Hematopoietic multipotent progenitor cell treated with erythropoietin and hydrocortisone succinate and interleukin-3 and kit ligand, for 17 days (in vitro differentiated cells): ENCODE measurements at places on chromosomes 12 and 14.

- no peak for DNase-seq
Observed at GRCh38 chr12:6567112-6567670, 900 bp downstream of the NOP2 start.

GRCh38 chr14:23053426-23053825 is 3.9 kb downstream of the CDH24 start:
- no peak for DNase-seq

DNA sequence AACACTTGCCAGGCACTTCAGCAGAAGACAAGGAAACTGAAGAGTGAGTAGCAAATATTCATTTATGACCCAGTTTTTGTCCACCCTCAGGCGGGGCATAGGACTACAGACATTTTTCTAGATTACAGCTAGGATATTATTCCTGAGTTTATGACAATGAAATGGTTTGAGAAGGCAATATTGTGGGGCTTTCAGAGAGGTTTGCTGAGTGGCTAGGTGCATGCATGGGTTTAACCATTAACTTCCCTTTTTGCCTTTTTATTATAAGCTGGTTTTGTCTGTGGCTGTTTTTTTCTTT is 104.0 kb upstream of the BCAT1 start:
- no peak for DNase-seq

DNA sequence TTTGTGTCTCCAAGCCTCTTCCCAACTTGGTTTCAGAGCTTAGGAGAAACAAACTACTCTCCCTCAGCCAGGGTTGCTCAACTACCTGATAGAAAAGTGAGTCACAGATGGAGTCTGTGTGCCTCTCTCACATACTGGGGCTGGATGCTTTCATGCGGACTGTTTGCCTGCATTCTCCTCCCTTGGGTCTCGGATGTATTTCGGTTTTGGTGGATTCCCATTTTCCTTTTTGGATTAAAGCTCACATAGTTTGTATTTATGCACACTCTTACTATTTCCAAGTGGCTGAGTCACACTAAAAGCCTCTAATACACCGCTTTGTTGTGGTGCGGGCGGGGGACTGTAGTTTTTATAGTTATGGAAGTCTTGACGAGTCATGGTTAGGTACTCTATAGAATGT is 505.4 kb downstream of the LRFN5 start:
- DNase-seq: no peak

DNA sequence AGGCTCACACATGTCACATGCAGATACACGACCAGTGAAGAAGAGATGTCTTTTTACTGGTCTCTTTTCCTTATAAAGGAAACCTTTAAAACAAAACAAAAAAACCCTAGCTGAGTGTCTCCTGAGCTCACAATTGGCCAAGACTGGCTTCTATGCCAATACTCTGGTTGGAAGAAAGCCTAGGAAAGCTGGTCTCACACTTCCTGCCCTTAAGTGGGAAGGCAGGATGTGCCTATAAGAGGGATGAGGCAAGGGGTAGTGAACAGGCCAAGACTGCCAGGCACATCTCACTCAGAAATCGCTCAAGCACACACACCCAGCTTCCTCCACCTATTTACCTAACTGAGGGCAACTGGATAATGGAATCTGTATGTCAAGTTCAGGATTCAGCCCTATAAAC is 50.0 kb downstream of the SOCS2 start:
- no peak for DNase-seq

DNA sequence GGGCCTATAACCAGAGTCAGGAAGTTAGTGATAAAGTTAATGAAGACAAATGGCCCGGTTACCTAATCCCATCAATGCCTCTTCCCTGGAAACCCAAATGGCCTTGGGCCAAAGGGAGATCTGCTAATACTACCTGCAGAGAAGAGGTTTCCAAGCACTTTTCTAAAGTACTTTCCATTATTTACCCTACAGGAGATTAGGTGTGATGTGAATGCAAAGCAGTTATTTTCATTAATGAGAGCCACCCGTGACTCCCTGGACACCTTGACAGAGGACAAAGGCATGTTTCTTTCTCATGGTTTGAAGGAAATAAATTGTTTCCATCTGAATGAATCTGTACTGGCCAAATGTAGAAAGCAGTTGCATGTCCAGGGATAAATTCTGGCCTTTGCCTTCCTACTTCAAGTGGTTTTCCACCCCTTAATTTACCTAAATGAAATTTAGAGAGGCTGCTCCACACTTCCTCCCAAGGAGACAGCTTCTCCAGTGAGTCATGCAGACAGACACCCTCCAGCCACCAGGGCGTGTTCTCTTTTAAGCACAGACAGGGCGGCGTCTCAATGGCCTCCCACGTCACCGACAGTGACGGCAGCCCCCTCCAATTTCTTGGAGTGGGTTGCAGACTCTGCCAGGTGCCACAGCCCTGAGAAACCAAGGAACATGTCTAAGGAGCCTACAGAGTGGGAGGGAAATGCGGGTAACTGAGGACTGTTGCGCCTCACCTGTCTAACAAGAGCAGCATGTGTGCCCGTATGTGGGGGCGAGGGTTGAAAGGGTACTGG is 43.9 kb upstream of the GNPNAT1 start:
- no peak for DNase-seq

DNA sequence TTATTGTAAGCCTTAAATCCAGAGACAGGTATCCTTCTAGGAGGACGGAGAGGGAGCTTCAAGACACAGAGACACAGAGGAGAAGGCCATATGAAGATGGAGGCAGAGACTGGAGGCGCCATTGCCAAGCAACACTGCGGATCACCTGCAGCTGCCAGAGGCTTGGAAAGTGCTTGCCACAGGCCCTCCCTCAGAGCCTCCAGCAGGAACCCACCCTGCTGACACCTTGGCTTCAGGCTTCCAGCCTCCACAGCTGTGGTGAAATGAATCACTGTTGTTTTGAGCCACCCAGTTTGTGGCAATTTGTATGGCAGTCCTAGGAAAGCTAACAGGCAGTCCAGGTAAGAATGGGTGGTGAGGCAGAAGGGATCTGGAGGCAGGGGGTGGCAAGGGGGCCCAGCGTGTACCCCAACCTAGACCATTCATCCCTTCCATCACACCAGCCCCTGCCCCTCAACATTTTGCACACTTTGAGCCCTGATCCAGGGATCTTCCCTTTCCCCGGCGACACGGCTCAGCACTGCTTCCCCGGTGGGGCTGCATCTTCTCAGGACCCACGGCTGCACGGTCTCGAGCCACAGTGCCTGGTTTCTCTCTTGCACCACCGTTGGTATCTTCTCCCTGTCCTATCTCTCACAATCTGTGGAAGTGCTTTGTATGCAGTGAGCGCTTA is 22.3 kb upstream of the BCDIN3D start:
- DNase-seq: no peak

DNA sequence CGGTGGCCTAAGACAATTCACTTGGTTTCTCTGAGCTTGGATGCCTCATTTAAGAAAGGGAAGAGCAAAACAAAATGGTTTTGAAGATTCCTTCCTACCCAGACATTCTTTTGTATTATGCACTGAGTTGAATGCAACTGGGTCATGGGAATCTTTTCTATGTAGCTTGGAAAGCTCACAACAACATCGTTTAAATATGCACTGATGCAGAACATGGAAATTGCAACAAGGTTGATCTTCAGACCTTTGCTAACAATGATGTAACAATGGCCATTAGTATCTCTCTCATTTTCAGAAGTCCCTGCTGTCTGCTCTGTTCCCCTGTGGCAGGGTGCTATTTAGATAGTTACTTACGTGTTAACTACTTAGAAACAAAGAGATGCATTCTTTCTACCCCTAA is 30.1 kb upstream of the IGF1 start:
- DNase-seq: no peak

- no peak for DNase-seq
Observed at GRCh38 chr12:128534906-128535305, 267.9 kb downstream of the TMEM132C start.

DNA sequence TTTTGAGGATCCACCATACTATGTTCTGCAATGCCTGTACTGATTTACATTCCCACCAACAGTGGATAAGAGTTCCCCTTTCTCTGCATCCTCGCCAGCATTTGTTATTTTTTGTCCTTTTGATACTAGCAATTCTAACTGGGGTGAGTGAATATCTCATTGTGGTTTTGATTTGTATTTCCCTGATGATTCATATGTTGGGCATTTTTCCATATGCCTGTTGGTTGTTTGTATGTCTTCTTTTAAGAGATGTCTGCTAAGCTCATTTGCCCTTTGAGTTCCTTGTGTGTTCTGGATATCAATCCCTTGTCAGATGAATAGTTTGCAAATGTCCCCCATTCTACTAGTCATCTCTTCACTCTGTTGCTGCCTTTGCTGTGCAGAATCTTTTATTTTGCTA is 49.0 kb upstream of the MSRB3 start:
- DNase-seq: no peak

DNA sequence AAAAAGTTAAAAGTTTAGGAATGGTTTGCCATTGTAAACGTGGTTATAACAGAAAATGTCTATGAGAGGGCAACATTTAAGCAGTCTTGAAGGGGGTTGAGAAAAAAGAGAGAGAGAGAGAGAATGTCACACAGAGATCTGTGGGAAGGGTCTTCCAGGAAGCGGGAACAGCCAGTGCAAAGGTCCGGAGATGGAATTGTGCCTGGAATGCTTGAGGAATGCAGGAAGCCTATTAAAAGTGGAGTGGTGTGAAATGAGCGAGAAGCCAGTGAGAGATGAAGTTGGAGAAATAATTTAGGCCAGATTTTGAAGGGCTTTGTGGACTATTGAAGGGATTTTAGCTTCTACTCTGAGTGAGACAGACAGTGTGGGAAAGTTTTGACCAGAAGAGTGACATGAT is 406.8 kb upstream of the TBX3 start:
- no peak for DNase-seq

DNA sequence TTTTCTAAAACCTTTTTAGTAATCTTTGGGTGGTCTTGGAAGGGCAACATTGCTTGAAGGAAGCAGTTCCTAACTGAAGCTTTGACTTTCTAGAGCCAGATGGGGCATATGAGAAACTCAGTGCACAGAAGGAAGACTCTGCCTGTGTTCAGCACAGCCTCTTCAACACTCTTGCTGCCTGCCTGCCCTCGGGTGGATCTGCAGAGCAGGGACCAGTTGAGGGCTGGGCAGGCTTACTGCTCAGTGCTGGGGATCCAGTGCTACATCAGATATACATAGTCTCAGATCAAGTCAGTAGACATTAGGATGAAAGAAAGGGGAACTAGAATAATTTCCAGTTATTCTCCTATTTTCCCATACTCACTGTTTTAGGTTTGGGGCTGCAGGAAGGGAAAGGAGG is 29.5 kb upstream of the TMX1 start:
- DNase-seq: no peak

GRCh38 chr12:65606008-65606766 is 218.1 kb upstream of the HMGA2 start:
- DNase-seq: no peak

- DNase-seq: no peak
Observed at GRCh38 chr14:103064978-103065377, 7.6 kb upstream of the CDC42BPB start.

DNA sequence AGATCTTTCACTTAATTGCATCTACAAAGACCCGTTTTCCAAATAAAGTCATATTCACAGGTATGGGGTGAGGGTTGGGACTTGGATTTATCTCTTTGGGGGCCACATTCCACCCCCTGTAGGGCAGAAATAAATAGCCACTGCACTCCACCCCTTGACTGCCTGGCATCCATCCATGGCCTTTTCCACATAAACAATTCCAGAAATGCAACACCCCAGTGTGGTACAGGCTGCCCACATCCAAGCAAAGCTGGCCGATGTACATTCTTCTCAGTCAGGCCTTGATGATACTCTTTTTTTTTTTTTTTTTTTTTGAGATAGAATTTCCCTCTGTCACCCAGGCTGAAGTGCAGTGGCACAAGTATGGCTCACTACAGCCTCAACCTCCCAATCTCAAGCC is 12.9 kb downstream of the DGLUCY start:
- DNase-seq: no peak

- no peak for DNase-seq
Observed at GRCh38 chr14:68124050-68124449, 304.5 kb downstream of the RAD51B start.
